ENCODE measurements at places on chromosomes 13 and 19. TPM values are rescaled to one million over a fixed set of nuclear protein-coding genes. Genes with fewer than 3 reads are reported as not detected.

The CASP14 gene
- not detected for total RNA-seq

The GAPDHS gene
- not detected for total RNA-seq

The CD209 gene
- not detected for total RNA-seq

The FOSB gene
- total RNA-seq: 6.4 TPM

The KCNJ14 gene
- total RNA-seq: 3.6 TPM

The COMP gene
- total RNA-seq: 0.14 TPM

The ALG5 gene
- 62.0 TPM for total RNA-seq

The CBLC gene
- 43.6 TPM for total RNA-seq

The MATK gene
- total RNA-seq: 0.72 TPM

Data from Caco-2 (cell line).